ENCODE measurements at places on chromosomes 7 and 10.

DNA sequence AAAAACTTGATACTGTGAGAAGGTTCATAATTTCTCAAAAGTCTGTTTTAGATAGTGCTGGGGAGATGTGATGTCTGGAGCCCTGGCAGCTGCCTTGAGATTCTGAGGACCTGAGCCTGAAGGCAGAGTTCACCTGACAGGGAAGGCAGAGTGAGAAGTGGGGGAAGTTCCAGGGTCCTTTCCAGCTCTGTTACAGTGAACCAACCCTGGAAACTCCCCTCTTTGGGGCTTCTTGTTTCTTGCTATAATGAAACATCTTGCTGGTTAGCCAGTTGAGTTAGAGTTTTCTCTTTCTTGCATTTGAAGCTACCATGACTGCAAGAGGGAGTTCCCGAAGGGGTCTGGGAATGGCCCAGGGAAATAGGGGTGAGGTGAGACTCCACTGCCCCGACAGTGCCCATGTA, 158.9 kb upstream of the TNRC18 start:
- DNase-seq, result no peak

GRCh38 chr10:12852687-12853086, 148.8 kb downstream of the CCDC3 start:
- no peak for DNase-seq

GRCh38 chr10:124717911-124718741, 26.1 kb downstream of the FAM53B start:
- DNase-seq, result peak; percentile 49

GRCh38 chr10:61136139-61136538, 192.2 kb upstream of the RHOBTB1 start:
- DNase-seq, result no peak

DNA sequence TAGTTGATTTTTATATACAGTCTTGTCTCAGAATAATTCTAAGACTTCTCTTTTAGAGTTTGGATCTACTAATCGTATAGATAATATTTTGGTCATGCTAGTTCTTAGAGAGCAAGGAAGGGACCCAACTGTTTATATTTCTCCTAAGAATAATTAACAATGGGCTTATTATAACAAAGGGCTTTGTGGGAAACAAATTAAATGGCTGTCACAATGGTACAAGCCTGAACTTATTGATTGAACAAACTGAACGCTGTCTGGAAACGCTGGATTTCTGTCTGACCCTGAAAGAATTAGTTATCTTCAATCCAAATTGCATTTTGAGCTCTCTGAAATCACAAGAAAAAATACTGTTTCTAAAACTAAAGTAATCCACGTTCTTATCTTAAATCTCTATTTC, 56.8 kb downstream of the CSTF2T start:
- no peak for DNase-seq

GRCh38 chr10:124894569-124895215, 47.2 kb upstream of the ZRANB1 start:
- DNase-seq, result no peak

GRCh38 chr10:113999531-113999930, 44.1 kb upstream of the ADRB1 start:
- no peak for DNase-seq

DNA sequence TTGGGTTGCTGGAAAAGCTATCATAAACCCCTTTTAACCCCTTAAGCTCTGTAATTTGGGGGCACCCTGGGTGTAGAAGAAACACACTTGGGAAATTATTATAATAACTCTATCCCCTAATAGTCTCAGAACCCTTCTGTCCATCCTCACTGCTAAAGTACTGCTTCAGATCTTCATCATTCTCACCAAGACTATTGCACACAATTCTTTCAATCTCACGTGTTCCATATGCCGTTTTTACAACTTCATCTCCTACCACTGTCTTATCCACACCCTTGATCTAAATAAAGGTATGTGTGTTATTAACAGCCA, 15.8 kb downstream of the ANKRD22 start:
- DNase-seq, result no peak

DNA sequence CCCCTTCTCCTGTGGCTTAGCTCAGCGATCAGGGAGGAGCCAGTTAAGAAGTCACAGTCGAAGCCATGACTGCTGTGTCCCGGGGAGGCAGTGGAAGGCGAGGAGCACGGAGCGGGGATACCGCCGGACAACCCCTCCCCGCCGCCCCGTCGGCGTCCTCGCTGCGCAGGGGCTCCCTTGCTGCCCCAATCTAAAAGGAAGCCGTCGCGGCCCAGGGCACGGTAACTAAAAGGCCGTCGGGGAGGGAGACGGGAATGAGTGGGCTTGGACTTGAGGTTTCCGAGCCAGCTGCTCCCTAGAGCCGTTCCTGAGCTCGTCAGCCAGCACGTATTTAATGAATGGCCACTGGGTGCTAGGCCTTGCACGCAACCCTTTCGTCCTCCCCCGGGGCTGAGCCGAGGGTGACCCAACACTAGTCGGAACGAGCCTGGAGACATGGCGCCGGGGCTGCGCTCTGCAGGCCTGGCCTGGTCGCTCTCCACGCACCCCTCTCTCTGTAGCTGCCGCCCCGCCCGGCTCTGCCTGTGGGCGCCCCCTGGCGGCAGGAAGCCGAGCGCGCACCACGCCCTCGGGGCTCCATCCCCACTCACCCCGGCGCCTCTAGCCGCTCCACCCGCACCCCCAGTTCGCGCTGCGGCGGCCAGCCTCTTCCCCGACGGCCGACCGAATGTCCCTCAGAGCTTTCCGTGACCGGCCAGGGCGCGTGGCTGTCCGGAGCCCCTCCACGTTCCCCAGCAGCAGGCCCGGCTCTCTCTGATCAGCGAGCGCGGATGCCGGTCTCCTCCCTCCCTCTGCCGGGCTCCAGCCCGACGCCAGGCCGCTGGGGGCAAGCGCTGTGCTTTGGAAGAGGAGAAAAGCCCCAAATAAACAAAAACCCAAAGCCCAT, 29.3 kb upstream of the KCNK18 start:
- DNase-seq, result no peak

- DNase-seq, result no peak
These were observed 19.7 kb downstream of the SKIDA1 start for GRCh38 chr10:21505711-21506278.

DNA sequence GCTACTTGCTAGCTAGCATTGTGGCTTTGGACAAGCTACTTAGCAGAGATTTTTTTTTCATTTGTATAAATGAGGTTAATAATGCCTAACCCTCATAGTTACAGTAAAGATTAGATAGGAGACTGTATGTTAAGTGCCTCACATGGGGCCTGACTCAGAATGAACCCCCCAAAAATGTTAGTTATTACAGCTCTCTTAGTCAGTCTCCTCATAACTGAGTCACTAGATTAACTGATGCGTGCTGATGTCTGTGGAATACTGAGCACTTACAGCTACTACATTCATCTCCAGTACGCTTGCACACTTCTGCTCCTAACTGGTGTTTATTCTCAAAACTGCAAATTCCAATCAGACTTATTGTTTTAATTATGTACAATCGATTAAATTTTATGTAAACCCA, 315.3 kb downstream of the SNX13 start:
- DNase-seq, result no peak

DNA sequence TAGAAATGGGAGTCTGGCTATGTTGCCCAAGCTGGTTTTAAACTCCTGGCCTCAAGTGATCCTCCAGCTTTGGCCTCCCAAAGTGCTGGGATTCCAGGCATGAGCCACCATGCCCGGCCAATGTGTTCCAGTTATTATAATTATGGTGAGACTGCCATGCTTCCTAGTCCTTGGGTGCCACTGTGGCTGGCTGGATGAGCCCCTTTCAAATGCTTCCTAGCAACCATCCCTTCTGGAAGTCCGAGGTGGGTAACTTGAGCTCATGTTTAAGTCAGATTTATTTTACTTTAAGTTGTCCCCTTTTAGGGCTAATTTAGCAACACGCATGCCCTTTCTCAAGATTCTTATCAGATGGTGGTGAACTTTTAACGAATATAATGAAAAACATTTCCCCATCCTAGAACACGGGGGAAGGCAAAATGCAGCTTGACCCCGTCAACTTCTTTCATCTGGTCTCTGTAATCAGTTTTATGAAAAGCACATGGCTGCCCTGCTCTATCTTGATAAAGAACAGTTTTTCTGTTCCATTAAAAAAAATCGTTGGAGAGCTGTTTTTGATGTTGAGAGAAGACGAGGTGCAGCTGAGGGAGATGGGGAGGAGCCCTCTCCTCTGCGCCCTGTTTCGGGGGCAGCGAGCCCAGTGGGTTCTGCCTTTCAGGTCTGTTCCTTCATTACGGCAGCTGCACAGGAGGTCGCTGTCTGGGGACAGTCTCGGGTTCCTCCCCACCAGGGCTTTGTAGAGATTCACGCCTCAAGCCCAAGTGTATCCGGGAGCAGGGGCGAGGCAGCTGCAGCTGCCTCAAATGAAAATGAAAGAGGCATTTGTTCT, 61.0 kb upstream of the MKI67 start:
- DNase-seq, result no peak
